NCI-H2227 treated with DMSO at 0.1 percent for 48 hours (cell line): ENCODE measurements at places on chromosomes 11 and 22.
A peak's percentile ranks its signal among the peaks of the same experiment; 100 is the strongest.

- DNase-seq, result no peak
Observed at GRCh38 chr11:83713708-83714107, 427.5 kb upstream of the CCDC90B start.

- DNase-seq, result no peak
Observed at GRCh38 chr22:49589301-49589700, 238.4 kb downstream of the BRD1 start.

GRCh38 chr11:75280227-75280701 lies 39.7 kb downstream of the TPBGL start:
- DNase-seq, result peak; percentile 37

GRCh38 chr11:106471276-106471675 lies 393.8 kb downstream of the AASDHPPT start:
- no peak for DNase-seq

GRCh38 chr11:92253945-92254344 lies 29.3 kb downstream of the FAT3 start:
- no peak for DNase-seq

DNA sequence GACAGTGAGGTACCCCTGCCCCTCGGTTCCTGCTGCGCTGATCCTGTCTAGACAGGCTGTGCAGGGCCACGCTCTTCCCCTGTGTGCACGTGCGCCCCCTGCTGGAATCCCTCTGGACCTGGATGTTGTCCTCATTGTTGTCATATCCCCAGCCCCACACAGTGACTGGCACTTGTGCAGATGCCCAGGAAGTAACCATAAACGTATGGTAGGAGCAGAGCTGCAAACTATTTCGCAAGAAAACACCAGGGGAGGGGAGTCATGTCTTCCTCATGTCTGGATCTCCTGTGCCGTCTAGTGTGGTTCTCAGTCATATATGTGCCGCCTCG lies 114.7 kb downstream of the CRYBB2 start:
- no peak for DNase-seq

- peak; percentile 36 for DNase-seq
Observed at GRCh38 chr11:17014833-17015626, 816 bp upstream of the PLEKHA7 start.

GRCh38 chr11:95330302-95330701 lies 99.3 kb upstream of the SESN3 start:
- no peak for DNase-seq
